ENCODE measurements at places on chromosomes 2 and 18. TPM values are rescaled to one million over a fixed set of nuclear protein-coding genes. Genes with fewer than 3 reads are reported as not detected.
A peak's percentile ranks its signal among the peaks of the same experiment; 100 is the strongest.

DNA sequence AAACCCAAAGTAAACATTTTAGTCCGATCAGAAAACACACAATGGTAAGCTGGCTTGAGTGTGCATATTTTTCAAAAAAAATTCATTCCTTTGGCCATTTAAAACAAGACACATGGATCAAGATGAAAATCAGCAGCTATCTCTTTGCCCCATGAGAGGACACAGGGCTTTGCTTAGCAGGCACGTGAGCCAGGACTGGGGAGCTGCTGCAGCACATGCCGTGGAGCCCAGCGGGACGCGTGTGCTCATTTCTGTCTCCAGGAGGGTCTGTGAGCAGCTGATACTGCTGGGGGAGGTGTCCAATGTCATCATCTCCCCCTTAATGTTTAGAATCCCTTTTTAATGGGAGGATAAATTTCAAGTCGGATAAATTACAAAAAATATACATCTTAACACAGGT is 49.8 kb upstream of the CNGA3 start:
- peaks cover 3% of the 10 kb centered on the region for H3K4me1 ChIP-seq
- H3K36me3 ChIP-seq, result no peaks in the 10 kb centered on the region
- no peak overlapping the region for H3K4me3 ChIP-seq
- no peak for DNase-seq
- no peak overlapping the region for H3K27ac ChIP-seq

DNA sequence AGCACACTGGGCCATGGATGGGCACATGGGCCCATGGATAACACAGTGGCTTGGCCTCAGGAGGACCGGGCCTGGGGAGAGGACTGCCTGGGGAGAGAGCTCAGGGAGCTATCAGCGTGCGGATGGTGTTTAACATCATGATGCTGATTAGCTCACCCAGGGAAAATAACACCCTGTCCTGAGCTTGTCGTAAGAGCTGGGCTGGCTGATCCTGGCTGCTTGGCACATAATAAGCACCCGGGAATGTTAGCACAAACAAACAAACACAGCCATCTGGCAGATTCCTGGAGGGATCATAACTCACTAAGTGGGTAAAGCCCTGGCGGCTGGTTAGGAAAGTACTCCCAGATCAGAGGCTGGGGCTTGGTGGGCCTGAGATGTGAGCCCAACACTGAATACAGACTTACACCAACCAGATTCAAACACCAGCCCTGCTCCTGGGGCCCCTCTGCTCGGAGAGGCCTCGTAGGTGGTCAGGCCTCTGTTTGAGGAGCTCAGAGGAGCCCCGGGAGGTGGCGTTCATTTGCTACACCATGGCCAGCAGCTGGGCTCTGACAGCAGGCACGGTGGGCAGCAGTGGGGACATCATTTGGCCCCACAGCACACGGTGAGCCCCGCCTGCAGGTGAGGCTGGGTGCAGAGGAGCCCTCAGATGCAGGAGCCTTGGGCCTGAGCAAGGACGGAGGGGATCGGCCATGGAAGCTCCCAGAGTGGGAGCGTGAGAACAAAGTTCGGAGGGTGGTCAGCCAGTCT is 193.4 kb upstream of the HDAC4 start:
- peaks cover 12% of the 10 kb centered on the region for H3K36me3 ChIP-seq
- H3K27me3 ChIP-seq, result no peaks in the 10 kb centered on the region
- H3K27ac ChIP-seq, result no peak overlapping the region

DNA sequence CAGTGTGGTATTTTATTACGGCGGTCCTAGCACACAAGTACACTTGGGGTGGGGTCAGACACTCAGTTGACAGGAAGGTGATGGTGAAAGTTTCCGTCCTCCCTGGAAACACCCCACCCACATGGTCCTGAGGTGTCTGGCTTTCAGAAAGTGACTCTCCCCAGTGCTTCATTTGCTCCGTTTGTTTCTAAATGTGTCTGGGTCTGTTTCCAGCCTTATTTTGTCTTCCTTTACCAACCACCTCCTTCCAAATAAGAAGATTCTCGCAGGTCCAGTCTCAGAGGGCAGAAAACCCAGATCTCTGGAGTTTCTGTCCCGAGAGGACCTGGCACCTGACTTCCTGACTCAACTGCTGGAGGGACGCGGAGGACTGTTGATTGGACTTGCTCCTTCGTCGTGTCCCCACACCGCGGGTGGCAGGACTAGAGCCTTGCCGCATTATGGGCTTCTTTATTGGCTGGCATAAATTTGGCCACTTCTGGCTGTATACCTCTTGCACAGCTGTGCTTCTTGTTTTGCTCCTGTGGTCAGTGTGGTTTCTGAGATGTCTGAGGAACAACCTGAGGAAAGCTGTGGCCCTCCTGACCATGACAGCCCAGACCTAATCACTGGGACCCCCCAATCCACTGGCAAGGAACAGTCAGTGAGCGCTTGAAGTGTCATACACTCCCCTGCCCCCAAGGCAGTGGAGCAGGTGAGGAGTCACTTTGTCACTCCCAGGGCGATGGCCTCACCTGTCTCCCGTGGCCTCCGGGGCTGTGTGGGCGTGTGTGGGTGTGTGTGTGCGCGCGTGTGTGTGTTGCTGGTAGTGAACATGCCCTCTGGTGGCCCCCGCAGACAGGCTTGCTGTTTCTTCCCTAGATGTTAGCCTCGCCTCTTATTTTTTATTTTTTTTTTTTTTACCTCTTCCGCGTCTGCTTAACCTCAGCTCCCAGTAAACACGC is 45.6 kb downstream of the MEX3C start:
- H3K4me1 ChIP-seq, result no peaks in the 10 kb centered on the region
- 0 out of 2 replicates have a peak overlapping the region, but pooled peaks have one; percentile 19 for H3K27ac ChIP-seq

The EGR4 gene
- total RNA-seq, result 0.09 TPM

DNA sequence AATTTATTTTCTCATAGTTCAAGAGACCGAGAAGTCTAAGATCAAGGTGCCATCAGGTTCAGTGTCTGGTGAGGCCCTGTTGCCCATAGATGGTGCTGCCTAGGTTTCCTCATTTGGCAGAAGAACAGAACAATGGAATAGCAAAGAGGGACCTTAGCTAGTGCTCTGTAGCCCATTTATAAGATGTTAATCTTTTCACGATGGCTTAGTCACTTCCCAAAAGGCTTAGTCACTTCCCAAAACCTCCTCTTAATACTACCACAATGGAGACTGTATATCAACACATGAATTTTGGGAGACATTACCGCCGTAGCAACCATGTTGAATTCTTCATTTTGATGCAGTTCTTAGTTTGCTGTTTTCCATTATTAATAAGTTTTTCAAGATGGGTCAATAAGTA is 246.3 kb upstream of the NRP2 start:
- H3K27ac ChIP-seq, result no peak overlapping the region
- DNase-seq, result no peak
- H3K4me1 ChIP-seq, result peaks cover 15% of the 10 kb centered on the region
- H3K27me3 ChIP-seq, result peaks cover 11% of the 10 kb centered on the region
- no peaks in the 10 kb centered on the region for H3K36me3 ChIP-seq
- H3K4me3 ChIP-seq, result no peak overlapping the region

GRCh38 chr2:73291461-73292315 is 1.7 kb downstream of the EGR4 start:
- peaks cover 99% of the 10 kb centered on the region for H3K27me3 ChIP-seq
- H3K27ac ChIP-seq, result no peak overlapping the region
- no peaks in the 10 kb centered on the region for H3K36me3 ChIP-seq
- DNase-seq, result peak; percentile 70
- H3K4me1 ChIP-seq, result peaks cover 2% of the 10 kb centered on the region

DNA sequence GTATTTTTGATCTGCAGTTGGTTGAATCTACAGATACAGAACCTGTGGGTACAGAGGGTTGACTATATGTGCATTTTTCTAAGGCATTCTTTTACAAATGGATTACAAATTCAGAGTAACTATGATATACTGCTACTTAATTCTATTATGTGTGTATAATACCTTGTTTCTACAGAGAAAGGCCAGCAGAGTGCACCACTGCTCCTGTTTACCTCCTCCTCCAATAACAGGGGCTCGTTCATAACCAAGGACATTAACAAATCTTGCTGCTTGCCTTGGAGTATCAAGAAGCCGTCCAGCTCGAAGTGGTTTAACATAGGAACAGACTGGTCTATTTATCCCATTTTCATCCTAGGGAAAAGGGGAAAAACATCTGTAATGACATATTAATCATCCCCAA is 16.4 kb downstream of the CEP76 start:
- H3K27ac ChIP-seq, result no peak overlapping the region
- H3K27me3 ChIP-seq, result no peaks in the 10 kb centered on the region
- H3K4me3 ChIP-seq, result no peak overlapping the region
- no peak for DNase-seq
- peaks cover 6% of the 10 kb centered on the region for H3K36me3 ChIP-seq

DNA sequence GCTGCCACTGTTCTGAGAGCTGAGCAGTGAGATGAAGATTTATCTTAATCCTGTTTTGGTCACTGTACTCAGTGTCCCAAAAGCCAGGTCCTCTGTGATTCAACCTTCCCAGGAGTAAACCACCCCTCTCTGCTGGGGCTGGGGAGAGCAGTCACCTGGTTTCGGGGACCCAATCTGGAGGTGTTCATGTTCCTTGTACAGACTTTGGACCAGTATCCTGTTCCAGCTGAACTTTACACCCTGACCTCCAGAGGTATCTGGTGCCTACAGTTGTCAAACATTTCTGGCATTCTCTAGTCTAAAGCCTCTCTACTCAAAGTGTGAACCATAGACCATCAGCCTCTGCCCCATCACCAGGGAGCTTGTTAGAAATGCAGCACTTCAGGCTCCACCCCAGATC is 22.1 kb downstream of the CERS6 start:
- H3K36me3 ChIP-seq, result no peaks in the 10 kb centered on the region
- no peaks in the 10 kb centered on the region for H3K27me3 ChIP-seq
- no peak overlapping the region for H3K4me3 ChIP-seq
- peaks cover 46% of the 10 kb centered on the region for H3K4me1 ChIP-seq
- no peak for DNase-seq
- H3K27ac ChIP-seq, result no peak overlapping the region

The GAL3ST2 gene
- total RNA-seq, result 0.73 TPM

GRCh38 chr2:25090801-25091200 is 48.9 kb downstream of the EFR3B start:
- H3K27me3 ChIP-seq, result peaks cover 46% of the 10 kb centered on the region
- peaks cover 11% of the 10 kb centered on the region for H3K36me3 ChIP-seq
- peaks cover 35% of the 10 kb centered on the region for H3K4me1 ChIP-seq
- no peak overlapping the region for H3K4me3 ChIP-seq
- no peak overlapping the region for H3K27ac ChIP-seq

The ATP8B1 gene
- 5.6 TPM for total RNA-seq

The PSMG2 gene
- 80.8 TPM for total RNA-seq

DNA sequence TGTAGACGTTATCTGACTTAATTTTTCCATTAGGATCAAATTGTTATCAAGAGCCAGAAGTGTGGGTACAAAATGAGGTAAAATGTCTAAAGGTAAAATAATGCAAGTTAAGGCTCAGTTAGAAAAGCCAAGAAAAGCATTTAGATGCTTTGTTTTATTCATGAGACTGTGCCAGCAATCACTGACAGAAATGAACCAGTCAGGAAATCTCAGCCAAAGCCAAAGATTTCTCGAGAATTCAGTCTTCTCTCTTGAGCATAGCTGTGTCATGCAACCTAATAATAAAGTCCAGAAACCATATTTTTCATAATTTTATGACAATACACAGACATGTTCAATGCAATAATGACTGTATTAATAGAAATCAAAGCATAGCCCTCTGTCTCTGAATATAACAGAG is 43.5 kb upstream of the ZNF397 start:
- H3K27me3 ChIP-seq, result peaks cover 2% of the 10 kb centered on the region
- H3K4me1 ChIP-seq, result peaks cover 10% of the 10 kb centered on the region
- no peak for DNase-seq
- H3K36me3 ChIP-seq, result no peaks in the 10 kb centered on the region

All from WTC11 (cell line).